ENCODE measurements at places on chromosomes 7 and 10.
A peak's percentile ranks its signal among the peaks of the same experiment; 100 is the strongest.

DNA sequence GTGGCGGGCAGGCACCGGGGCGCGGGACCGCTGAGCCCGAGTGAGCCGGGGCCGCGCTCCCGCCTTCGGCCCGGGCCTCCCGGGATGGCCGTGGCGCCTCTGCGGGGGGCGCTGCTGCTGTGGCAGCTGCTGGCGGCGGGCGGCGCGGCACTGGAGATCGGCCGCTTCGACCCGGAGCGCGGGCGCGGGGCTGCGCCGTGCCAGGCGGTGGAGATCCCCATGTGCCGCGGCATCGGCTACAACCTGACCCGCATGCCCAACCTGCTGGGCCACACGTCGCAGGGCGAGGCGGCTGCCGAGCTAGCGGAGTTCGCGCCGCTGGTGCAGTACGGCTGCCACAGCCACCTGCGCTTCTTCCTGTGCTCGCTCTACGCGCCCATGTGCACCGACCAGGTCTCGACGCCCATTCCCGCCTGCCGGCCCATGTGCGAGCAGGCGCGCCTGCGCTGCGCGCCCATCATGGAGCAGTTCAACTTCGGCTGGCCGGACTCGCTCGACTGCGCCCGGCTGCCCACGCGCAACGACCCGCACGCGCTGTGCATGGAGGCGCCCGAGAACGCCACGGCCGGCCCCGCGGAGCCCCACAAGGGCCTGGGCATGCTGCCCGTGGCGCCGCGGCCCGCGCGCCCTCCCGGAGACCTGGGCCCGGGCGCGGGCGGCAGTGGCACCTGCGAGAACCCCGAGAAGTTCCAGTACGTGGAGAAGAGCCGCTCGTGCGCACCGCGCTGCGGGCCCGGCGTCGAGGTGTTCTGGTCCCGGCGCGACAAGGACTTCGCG, 534 bp downstream of the FZD9 start:
- peak; percentile 62 for DNase-seq

DNA sequence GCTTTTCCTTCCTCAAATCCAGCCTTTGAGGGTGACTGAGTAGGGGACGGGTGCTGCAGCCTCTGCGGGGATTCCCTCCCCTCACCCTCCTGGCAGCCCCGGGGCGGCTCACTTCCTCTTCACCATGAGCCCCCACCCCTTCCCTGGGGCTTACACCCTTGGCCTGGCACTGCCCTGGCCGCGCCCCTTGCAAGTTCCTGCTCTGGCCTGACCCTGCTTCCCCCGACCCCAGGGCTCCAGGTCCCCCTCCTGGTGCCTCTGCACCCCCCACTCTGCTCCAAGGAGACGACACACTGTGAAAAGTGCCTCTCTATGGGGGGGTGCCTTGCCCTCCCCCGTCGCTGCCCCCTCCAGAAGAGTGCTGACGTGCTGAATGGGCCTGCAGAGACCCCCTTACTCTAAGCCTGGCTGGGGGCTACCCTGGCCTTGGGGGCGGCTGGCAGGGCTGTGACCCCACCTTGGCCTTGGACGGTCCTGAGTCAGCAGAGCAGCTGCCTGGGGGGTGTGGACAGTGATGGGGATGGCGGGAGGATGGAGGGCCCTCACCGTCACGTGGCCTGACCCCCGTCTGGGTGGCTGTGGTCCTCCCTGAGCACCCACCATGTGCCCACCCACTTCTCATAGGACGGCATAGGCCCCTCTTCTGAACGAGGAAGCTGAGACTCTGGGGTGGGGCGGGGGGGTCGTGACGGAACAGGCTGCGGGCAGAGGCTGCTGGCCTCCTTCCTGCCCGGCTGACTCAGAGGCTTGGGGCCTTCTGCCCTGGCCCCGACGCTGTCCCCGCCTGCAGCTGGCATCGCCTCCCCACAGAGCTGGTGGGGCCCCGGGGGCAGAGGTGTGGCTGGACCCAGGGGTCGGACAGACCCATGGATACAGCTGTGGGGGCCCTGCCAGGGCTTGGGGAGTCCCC, 9.8 kb downstream of the LFNG start:
- DNase-seq = no peak

GRCh38 chr7:151282111-151282510, 33.6 kb upstream of the SMARCD3 start:
- DNase-seq = no peak

DNA sequence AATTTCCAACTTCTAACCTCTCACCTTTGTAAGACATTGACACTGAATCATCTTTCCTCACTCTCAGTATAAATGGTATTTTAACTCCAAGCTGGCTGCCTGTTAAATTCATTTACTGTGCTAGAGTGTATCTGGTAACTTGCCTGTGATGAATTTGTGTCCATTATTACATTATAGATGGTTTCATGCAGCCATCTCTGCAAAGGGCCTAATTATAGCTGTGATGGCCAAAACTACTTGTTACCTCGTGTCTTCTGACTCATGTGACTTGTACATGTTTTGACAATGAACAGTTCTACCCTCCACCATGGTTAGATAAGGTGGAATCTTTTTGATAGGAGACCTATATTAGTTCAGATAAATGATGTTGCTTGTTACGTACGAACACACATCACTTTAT, 392.0 kb downstream of the PAXIP1 start:
- DNase-seq = no peak

DNA sequence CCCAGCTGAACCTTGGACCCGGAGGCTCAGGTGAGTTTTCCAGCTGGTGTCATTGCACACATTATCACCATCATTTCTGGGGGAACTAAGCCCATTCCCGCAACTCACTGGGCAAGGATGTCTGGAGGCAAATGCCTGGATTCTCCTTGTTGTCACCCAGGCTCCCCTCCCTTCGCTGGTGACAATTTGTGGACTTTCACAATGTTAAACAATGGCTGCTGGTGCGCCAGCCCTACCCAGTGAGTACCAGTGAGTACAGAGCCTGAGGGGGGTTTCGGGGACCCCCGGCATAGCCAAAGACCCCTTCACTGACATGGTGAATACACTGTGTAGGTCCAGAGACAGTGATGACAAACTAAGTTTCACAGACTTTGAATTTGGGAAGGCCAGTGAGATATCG, 189.2 kb downstream of the ADARB2 start:
- DNase-seq = no peak

- DNase-seq = no peak
Measured at GRCh38 chr7:106775552-106775936, 89.5 kb upstream of the PIK3CG start.

DNA sequence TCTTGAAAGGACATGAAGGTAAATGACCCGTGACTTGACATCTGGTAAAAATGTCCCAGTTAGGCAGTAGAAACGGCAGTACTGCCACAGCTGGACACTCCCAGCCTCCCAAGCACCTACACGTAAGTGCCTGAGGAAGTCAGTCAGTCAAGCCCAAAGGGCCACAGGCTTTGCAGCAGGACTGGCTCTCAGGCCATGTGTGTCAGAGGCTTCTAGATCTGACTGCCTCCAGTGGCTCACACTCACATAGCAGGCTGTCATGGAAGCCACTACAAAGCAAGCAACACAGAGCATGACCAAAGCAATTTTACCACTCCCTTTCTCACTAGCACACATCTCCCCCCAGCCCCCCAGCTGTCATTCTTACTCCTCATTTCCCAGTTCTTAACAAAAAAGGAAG, 17.8 kb upstream of the CCNJ start:
- DNase-seq = no peak

DNA sequence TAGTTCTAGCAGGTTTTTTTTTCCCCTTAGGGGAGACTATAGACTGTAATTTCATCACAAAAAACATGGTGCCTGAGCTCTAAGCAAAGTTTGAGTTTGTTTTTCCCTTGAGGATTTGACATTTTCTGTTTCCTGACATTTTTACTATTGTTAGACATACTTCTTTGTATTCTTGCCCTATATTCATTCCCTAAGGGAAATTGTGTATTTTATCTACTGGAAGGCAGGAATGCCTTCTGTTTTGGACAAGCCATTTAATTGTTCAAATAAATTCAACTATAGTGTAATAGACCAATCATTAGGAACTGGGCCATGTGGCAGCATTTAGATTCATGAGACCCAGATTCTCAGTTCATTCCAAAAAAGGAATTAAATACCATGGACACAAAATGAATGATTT, 335.0 kb downstream of the EXOC4 start:
- DNase-seq = no peak

GRCh38 chr7:99000196-99000903, 122.0 kb downstream of the TRRAP start:
- DNase-seq = no peak

DNA sequence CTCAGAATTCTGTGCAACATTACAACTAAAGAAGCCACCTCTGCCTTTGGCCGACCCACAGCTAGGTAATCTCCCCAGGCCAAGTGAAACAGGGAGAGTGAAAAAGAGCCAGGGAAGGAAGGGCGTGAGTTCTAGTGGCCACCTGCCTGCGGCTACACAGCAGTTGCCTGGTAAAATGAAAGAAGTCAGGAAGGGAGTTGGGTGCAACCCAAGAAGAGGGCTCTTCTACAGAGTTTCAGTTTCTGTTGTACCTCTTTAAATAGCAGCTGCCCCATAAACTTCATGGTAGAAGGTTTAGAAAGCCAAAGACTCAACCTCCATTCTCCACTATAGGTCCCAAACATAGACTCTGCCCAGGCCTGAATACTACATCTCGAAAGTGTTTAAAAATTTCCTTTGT, 76.2 kb upstream of the TMEM168 start:
- DNase-seq = no peak

DNA sequence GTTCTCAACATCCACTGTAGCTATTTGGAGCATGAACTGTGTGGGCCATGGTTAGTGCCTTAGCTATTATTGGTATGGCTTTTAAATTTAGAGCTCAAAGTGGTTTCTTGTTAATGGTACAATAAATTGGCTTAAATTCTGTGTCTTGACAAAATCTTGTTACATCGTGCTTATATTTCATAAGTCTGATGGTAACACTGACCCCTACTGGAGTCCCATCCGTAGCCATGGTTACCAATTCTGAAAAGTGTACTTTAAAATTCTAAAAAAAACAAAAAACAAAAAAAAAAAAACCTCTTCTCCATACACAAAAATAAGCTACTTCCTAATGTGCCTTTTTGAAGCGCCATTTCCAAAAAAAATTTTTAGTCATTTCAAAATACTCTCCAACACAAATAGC, 6.4 kb upstream of the RPP30 start:
- peak; percentile 55 for DNase-seq

- no peak for DNase-seq
Measured at GRCh38 chr10:114911052-114911711, 26.8 kb upstream of the TRUB1 start.
